ENCODE measurements at places on chromosomes 5 and 9.

DNA sequence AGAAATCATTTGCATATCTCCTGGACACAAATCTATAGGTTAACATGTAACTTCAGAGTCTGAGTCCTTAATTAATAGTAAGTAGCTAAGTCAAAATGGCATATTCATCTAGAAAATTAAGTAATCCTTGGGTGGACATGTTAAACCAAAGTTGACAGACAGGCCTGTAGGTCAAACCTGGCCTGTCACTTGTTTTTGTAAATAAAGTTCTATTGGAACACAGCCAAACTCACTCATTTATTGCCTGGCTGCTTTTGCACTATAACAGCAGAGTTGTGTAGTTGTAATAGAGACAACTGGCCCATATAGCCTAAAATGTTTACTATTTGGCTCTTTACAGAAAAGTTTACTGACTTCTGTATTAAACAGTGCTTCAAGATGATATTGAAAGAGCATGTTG lies 24.6 kb upstream of the GPR21 start:
- no peak for DNase-seq

DNA sequence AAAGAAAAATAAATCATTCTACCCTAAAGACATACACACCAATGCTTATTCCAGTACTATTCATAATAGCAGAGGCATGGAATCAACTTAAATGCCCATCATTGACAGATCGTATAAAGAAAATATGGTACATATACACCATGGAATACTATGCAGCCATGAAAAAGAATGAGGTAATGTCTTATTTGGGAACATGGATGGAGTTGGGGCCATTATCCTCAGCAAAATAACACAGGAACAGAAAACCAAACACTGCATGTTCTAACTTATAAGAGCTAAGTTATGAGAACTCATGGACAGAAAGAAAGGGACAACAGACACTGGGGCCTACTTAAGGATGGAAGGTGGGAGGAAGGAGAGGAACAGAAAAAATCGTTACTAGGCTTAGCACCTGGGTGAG lies 527.5 kb upstream of the ST8SIA4 start:
- DNase-seq = no peak

DNA sequence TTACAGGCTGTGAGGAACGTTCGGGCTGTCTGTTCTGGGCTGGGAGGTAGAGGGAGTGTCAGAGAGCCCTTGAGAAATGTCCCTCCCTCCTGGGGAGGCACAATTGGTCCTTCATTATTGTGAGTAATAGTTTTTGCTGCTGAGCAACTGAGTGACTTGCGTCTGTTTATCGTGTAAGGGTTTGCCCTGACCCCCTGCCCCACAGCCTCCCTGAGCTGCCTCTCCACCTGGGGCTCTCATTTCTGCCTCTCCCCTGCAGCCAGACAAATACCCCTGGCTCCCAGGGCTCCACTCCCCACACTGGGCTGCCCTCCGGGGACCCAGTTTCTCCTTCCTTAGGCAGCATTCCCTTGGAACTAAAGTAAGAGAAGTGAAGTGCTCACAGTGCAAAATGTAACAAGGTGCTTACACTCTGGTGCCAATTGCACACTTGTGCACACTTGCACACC lies 174.9 kb upstream of the MVB12B start:
- DNase-seq = no peak

DNA sequence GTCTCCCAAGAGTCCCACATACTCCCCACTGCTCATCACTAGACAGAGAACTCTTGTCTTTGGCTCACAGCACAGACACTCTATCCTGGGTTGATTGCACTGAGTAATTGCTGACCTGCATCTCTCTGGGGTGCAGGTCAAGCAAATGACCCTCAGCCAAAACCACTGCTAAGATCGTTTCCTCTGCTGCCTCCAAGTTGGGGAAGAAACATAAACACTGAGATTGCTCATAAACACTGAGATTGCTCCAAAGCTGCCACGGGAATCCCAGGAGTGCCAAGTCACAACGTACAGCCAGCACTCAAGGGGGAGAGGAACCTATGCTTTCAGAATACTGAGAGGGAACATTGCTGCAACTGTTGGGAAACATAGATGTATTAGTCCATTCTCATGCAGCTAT lies 1402.1 kb upstream of the ACO1 start:
- no peak for DNase-seq

GRCh38 chr5:176941951-176942350 lies 42.8 kb upstream of the HK3 start:
- DNase-seq = no peak

DNA sequence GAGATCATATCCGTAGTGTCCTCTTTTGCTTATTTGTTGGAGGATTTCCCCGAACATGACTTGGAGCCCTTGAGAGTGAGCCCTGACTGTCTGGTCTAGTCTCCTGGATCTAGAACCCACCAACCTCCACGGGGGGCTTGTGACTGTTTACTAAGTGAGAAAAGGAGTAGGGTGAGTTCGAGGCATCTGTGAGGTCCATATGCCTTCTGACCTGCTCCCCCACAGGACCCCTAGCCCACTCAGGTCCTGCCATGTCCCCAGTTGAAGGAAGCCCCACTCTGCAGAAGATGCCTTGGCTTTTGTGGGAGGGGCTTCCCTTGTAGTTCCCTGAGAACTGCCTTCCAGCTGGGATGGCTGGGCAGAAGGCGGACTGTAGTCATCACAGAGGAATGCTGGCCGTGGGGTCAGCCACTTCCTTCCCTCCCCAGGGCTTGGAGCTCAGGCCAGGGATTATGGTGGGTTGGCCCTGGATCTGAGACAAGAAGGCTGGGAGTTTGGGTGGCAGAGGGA lies 7.0 kb upstream of the IRF1 start:
- no peak for DNase-seq

DNA sequence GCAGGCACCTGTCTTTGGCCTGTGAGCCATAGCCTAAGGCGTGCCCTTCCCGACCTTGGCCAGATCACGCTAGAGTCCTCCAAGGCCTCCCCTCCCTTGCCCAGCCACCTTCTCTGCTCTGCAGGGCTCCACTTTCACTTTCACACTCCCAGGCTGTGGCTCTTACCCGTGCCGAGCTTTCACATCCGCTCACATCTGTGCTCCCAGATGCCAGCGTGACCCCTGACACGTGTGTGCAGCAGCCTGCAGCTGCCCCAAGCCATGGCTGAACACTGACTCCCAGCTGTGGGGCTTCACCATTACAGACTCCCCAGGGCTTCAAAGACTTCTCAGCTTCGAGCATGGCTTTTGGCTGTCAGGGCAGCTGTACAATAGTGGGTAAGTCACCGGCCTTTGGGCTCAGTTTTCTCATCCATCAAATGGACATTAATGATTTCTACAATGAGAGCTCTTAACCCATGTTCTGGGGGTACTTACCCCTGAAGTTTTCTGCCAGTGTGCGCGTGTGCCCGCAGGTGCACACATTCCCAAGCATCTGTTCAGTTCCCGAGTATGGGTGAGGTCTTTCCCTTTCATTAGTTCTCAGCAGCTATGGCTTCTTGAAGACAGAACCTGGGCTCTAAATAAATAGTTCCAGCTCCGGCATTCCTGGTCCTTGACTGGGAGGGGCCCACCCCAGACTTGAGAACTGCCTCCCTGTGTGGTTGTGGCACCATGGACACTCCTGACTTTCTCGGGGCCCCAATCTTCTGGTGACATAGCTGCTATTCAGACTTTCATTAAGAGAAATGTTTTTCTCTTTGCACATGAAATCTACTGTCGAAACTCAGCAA lies 118.6 kb downstream of the RGS3 start:
- peak; percentile 65 for DNase-seq

- no peak for DNase-seq
Observed at GRCh38 chr9:4490705-4491625, 697 bp downstream of the SLC1A1 start.

DNA sequence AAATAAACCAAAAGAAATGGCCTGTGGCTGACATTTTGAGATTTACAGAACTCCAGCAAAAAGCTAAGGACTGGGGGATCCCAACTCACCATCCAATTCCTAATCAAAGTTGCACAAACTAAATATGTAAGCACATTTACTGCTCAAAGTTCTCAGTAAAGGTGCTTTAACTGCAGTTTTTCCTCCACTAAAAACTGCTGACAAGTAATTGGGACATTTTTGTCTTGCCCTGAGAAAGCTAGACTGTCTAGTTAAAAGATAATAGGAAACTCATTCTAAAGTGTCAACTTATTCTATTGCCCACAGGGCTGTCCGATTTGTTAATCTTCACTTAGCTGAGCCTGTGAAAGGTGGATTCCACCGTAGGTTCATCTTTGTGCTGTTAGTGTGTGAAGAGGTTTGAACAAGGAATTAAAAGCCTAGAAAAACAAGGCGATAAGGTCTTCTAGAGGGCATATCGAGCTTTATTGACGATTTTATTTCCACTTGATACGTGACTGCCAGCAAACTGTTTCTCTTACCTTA lies 1.0 kb downstream of the DOCK8 start:
- DNase-seq = no peak

- DNase-seq = no peak
Observed at GRCh38 chr9:85524531-85524930, 217.2 kb downstream of the AGTPBP1 start.

- no peak for DNase-seq
Observed at GRCh38 chr5:65721050-65721719, 724 bp downstream of the SGTB start.

- DNase-seq = no peak
Observed at GRCh38 chr9:100595391-100596199, 17.7 kb downstream of the CAVIN4 start.

- DNase-seq = no peak
Observed at GRCh38 chr5:91155274-91155673, 227.8 kb downstream of the ARRDC3 start.

GRCh38 chr5:164057121-164057520 lies 551.7 kb downstream of the MAT2B start:
- no peak for DNase-seq

DNA sequence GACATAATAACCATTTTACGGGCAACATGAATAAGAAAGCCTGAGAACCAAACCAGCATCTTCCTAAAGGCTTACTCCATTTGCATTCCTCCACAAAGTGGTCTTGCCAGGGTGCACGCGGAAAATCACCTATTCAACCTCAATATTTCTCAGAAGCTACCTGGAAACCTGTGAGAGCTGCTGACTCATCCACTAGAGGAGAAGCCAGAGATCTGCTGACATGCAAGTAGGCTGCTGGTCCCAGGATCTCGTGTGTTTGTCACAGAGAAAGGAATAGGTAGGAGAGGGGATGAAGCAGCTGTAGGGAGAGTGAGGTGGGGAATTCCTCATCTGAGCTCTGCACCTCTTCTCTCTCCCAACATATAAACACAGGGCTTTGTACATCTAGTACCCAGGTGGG lies 138.1 kb downstream of the ADAMTS12 start:
- DNase-seq = no peak

DNA sequence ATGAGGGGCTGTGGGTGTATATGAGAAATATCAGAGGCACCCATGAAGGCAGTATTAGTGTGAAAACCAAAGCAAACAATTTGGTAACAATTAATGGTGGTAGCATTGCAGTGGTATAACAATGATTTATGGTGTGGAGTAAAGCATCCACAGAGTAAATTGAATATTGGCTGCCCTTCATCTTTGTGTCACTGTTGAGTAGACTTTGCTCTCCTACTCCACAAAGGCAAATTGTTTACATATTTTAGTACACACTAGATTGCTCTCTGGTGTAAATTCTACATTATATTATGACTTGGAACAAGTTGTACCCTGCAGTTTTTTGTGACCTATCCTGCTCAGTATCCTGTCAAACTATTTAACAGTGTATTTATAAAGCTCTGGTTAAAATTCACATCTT lies 455.5 kb upstream of the RORB start:
- no peak for DNase-seq

DNA sequence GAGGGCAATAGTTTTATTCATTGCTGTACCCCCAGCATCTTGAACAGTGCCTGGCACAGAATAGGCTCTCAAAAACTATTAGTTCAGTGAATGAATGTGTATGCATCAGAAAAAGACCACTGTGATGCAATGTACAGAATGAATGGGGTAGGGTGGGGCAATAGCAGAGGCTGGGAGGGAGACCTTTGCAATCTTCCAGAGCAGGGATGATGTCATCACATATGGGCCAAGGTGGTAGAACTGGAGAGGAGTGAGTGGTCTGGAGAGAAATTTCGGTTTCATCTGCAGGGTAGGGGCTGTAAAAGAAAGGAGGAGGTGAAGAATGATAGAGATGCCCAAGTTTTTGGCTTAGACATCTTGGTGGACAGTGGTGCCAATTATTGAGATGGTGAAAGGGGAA lies 23.4 kb upstream of the ARAP3 start:
- no peak for DNase-seq

DNA sequence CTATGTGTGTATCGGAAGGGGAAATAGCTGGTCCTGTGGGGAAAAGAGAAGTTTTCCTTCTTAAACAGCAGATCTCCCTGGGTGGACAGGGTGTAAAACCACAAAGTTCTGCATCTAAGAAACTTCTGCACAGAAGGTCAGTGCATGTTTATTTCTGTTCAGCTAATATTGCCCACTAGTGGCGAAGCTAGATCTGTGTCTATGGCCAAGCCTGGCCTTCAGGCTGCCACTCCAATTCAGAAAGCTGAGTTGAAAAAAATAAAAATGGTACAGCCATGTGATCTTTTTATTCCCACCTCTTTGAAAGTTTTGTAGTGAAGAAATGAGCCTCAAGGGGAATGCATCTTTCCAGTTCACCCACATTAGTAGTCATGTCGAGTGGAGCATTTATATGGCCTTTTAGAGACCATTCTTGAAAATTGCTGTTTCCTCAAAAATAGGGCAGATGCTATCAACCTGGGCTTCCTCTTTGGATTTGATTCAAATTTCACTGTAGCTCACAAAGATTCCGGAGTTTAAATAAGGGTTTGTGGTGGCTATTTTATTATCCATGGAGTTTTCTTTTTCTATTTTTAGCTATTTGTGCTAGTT lies 488.0 kb downstream of the PRELID2 start:
- no peak for DNase-seq

DNA sequence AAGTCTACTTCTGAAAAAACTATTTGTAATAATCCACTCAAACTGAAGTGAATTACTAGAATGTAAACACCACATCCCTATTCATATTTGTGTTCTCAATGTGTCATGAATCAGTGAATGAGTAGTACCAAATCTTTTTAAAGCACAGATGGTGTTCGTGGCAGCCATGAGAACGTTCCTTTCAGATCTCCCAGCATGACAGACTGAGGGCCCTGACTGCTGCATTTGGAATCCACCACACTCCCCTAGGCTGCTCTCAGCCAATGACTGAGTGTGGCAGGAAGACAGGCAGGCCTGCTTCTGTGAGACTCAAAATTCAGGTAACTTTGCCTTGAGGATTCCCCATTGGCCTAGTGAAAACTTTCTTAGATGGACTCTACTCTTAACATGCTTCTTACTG lies 10.9 kb upstream of the JMY start:
- DNase-seq = no peak
